Naive B cell (primary cell): ENCODE measurements at places on chromosomes 3 and 15.

DNA sequence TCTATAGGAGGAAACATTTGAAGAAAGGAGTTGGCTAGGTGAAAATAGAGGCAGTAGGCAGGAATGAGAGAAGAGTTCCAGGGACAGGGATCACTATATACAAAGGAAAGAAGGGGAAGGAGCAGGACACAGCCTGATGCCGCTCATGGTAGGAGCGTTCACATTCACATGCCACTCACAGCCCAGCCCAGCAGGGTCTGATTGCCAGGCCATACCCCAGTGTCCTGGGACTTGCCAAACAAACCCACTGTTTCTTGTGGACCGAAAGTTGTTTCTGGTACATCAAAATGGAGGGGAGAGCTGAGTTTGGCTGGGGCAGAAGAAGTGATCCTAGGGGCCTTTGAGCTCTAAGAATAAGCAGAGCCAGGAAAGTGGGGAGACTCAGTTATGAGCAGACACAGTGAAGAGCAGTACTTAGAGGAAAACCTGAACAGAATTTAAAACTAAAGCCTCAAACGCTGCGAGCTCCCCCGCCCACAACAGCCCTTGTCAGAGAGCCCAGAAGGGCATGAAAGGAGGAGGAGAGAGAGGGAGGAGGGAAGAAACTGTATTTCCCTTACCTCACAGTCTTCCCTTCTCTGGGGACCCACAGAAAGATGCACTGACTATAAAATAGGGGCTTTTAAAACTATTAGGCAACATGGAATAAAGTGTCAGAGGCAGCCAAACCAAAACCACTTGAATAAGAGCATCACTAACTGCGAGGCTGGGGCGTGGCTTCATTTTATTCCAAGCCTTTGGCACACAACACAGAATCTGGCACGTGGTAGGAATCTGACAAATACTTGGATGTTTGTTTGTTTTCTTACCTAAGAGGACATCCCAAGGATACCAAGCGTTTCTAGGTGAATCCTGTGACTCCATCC lies 129.0 kb downstream of the RPL22L1 start:
- DNase-seq = no peak

DNA sequence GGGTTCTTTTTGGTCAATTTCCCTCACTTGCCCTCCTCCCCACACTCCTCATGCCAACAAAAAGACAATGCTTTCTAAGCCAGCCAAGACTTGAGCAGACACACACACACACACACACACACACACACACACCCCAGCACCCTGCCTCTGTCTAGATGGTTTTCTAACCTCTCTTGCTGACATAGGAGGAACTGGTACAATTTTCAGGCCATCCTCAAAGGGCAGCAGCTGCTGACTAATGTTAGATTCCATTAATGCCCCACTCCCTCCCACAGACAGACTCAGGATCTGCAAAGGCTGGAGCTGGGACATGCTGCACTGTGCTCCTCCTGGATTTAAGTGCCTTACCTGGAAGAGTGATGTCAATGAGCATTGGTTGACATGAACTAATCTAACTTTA lies 438.4 kb downstream of the OCA2 start:
- DNase-seq = no peak

GRCh38 chr3:151787626-151788025 lies 26.3 kb upstream of the AADAC start:
- DNase-seq = no peak

- DNase-seq = no peak
Measured at GRCh38 chr3:171516765-171517164, 56.6 kb upstream of the TNIK start.

GRCh38 chr3:65936908-65937638 lies 101.6 kb downstream of the MAGI1 start:
- DNase-seq = no peak

- DNase-seq = no peak
Measured at GRCh38 chr3:67957268-67957667, 302.9 kb upstream of the SUCLG2 start.

DNA sequence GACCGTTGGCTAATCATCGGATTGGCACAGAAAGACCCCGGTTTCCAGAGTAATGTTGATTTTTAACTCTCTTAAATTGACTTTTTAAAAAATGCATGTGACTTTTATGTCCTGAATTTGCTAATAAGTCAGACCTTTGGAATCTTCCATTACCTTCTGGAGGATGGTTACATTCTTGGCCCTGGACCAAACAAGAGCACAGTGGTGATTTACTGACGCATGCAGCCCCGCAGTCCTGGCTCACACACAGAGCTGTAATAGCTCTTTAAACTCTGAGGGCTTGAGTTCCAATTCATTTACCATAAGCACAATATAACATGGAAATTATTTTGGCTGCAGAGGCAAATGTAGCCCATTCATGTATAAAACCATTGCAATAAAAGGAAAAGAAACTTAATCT lies 25.1 kb downstream of the SOX14 start:
- no peak for DNase-seq

DNA sequence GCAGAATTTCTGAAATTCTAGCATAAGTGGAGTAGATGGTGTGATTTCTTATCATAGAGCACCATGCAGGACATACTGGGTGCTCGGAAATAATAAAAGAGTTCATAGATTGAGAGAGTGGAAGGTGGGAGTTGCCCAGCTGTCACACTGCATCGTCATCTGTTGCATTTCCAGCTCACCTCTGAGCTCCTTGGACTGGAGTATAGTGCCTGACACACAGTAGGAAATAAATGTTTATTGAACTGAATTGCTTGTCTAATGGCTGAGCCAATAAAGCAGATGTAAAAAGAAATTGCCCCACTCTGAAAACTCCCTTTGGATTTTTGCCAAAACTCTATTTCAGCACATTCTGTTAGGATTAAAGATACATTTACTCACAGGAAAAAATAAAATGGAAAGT lies 108.9 kb upstream of the UBE2E1 start:
- DNase-seq = no peak

GRCh38 chr15:98983334-98983733 lies 24.3 kb downstream of the PGPEP1L start:
- no peak for DNase-seq

GRCh38 chr3:19331931-19332330 lies 183.6 kb downstream of the KCNH8 start:
- DNase-seq = no peak

- DNase-seq = no peak
Measured at GRCh38 chr3:172700936-172701455, 9.9 kb downstream of the NCEH1 start.

GRCh38 chr15:56249092-56249491 lies 5.4 kb upstream of the RFX7 start:
- no peak for DNase-seq

DNA sequence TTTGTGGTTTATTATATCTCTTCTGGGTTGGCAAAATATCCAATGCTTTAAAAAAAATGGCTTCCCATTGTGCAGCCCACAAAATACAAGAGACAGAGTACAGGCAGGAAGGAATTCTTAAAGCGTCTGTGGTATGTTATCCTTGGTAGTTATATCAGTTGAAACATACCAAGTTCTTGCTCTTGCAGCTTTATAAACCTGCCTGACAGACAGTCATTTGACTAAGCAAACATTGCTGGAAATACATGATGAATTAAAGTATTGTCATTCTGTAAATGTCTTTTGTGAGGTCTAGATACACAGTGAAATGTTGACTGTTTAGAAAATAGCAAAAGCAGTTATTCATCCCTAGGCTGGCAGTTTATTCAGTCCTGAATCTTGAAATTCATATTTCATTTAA lies 44.8 kb upstream of the MAP3K13 start:
- DNase-seq = no peak

GRCh38 chr3:51683566-51683965 lies 12.5 kb downstream of the TEX264 start:
- no peak for DNase-seq

DNA sequence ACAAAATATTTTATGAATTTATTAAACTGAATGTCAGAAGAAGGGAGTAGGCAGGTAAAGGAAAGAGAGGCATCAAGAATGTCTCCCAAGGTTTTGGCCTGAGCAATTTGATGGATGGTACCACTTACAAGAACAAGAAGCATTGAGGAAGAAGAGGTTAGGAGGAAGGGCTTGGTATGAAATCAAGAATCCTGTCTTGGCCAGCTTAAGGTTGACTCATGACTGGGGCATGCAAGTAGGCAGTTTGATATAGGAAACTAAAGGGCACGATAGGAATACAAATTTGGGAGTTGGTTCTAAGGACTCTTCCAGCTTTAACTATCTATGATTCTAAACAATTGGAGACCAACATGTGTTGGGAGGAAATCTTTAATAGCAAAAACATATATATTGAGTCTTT lies 79.1 kb downstream of the NTRK3 start:
- no peak for DNase-seq

DNA sequence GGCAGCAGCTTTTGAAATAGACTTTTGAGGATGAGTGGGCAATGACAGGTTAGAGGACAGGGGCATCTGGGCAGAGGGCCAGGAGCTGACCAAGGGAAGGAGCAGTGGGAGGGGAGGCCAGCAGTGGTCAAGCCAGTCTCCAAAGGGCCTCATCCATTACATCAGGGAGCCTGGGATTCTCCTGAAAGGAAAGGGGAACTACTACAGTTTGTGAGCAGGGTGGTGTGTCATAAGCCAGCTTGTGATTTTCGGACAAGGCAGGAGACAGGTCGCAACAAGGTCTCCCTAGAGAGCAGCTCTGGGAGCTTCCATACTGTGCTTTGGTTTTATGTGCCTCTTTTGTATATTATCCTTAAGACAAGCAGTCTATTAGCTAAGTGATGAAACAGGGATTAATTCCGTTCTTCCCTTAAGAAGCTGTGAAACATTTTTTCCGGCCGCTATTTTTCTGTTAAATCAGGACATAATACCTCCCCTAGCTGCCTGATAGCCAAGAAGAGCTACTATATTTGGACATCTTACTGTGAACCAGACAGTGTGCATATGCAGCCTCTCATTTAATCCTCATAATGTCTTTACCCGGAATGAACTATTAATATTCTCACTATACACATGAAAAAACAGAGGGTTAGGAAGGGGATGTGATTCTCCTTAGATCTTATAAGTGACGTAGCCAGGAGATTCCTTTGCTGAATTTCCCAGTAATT lies 46.4 kb downstream of the C2CD4B start:
- no peak for DNase-seq
